Fibroblast of lung (primary cell): ENCODE measurements at places on chromosomes 4 and X. TPM values are rescaled to one million over a fixed set of nuclear protein-coding genes. Genes with fewer than 3 reads are reported as not detected.

DNA sequence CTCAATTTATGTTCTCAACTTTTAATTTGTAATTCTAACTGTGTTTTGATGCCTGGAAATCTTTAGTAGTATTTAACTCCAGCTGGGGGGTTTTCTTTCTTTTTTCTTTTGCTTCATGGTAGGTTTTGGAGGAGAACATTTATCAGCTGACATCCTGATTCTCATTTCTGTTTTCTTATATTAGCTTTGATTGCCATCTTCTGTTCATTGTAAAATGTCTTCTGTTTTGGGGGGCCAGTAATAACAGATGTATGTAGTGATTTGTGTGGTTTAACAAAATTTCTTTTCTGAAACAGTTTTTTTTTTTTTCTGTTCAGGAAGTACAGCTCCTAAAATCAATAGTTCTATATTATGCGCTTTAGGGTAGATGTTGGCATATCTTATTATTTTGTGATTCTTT lies 182.2 kb downstream of the GABRB1 start:
- peak; percentile 22 for DNase-seq
- H3K4me1 ChIP-seq = no peaks in the 10 kb centered on the region
- no peak overlapping the region for H3K4me3 ChIP-seq
- no peaks in the 10 kb centered on the region for H3K27me3 ChIP-seq
- H3K36me3 ChIP-seq = no peaks in the 10 kb centered on the region

DNA sequence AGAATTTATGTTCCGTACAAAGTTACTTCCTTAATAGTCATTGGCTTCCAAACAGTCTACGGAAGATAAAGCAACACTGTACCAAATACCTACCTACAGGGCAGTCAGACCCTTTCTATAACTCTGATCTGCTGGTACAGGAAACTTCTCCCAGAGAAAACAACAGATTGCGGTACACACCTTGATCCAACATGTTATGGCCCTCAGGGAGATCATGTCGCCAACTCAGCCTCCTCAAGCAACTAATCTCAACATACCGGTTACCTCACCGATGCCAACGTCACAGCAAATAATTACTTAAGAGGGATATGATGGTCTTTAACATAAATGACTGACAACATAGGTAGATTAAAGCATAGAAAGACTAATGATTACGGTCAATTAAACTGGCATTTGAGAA lies 70.4 kb downstream of the RFC1 start:
- peaks cover 7% of the 10 kb centered on the region for H3K36me3 ChIP-seq
- no peak for DNase-seq
- H3K4me1 ChIP-seq = no peaks in the 10 kb centered on the region
- H3K27me3 ChIP-seq = no peaks in the 10 kb centered on the region

Gene SOX3
- not detected in 2 replicates for total RNA-seq

- H3K27me3 ChIP-seq = no peaks in the 10 kb centered on the region
- H3K36me3 ChIP-seq = no peaks in the 10 kb centered on the region
- no peaks in the 10 kb centered on the region for H3K4me1 ChIP-seq
- H3K27ac ChIP-seq = no peak overlapping the region
- no peak for DNase-seq
Observed at GRCh38 chrX:134073341-134073740, 87.9 kb upstream of the GPC3 start.

- no peaks in the 10 kb centered on the region for H3K27me3 ChIP-seq
- peaks cover 2% of the 10 kb centered on the region for H3K4me1 ChIP-seq
- no peak overlapping the region for H3K4me3 ChIP-seq
- H3K36me3 ChIP-seq = peaks cover 2% of the 10 kb centered on the region
Observed at GRCh38 chr4:75985116-75985515, 5.6 kb downstream of the SDAD1 start.

DNA sequence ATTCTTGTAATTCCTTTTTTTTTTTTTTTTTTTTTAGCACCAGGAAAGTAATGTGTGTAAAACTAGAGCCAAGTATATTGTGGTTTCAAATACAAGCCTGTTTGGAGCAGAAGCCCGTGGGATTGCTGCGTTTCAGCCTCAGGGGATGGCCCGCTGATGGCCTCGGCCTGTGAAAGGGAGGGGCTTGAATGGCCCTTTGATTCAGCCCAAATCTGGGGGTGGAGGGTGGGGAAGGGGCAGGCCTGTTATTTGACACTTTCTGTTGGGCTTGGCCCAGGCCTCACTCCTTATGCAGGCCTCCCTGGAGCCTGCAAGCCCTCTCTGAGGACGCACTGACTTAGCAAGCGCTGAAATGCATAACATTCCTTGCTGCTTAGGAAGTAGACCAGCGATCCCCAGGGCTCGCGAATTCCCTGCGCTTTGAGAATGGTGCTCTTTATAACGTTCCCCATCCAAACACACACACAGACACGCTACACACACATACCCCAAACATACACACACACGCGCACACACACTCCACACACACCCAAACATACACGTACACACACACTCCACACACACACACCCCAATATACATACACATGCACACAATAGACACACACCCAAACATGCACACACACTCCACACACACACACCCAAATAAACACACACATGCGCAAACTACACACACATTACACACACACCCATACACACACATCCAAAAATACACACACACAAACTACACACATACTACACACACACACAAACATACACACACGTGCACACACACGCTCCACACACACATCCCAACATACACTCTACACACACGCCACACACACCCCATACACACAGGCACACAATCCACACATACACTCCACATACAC lies 29.6 kb downstream of the TLR10 start:
- H3K27me3 ChIP-seq = no peaks in the 10 kb centered on the region
- H3K36me3 ChIP-seq = no peaks in the 10 kb centered on the region
- peak overlapping the region; percentile 73 for H3K27ac ChIP-seq
- H3K4me3 ChIP-seq = no peak overlapping the region
- peak; percentile 99 for DNase-seq
- peaks cover 19% of the 10 kb centered on the region for H3K4me1 ChIP-seq

Gene IL21
- not detected in 2 replicates for total RNA-seq

Gene MAMLD1
- total RNA-seq = 0.77 and 3.6 TPM in 2 replicates

- no peaks in the 10 kb centered on the region for H3K4me1 ChIP-seq
- no peak for DNase-seq
- no peak overlapping the region for H3K27ac ChIP-seq
- H3K4me3 ChIP-seq = no peak overlapping the region
Observed at GRCh38 chr4:92566269-92566668, 262.5 kb downstream of the GRID2 start.

Gene POU4F2
- total RNA-seq = not detected in 2 replicates

GRCh38 chr4:123379392-123379791 lies 17.2 kb upstream of the SPRY1 start:
- H3K4me3 ChIP-seq = no peak overlapping the region
- DNase-seq = no peak
- no peaks in the 10 kb centered on the region for H3K4me1 ChIP-seq
- H3K36me3 ChIP-seq = no peaks in the 10 kb centered on the region
- H3K27ac ChIP-seq = no peak overlapping the region

Gene RPS6KA6
- 3.3 and 4.5 TPM in 2 replicates for total RNA-seq

- H3K27me3 ChIP-seq = no peaks in the 10 kb centered on the region
- H3K4me3 ChIP-seq = no peak overlapping the region
- DNase-seq = no peak
- no peaks in the 10 kb centered on the region for H3K36me3 ChIP-seq
- no peaks in the 10 kb centered on the region for H3K4me1 ChIP-seq
- H3K27ac ChIP-seq = no peak overlapping the region
Observed at GRCh38 chr4:22339491-22339890, 176.4 kb downstream of the ADGRA3 start.

GRCh38 chr4:127417885-127418535 lies 214.7 kb upstream of the INTU start:
- no peaks in the 10 kb centered on the region for H3K4me1 ChIP-seq
- H3K27ac ChIP-seq = no peak overlapping the region
- no peaks in the 10 kb centered on the region for H3K36me3 ChIP-seq
- no peak overlapping the region for H3K4me3 ChIP-seq

DNA sequence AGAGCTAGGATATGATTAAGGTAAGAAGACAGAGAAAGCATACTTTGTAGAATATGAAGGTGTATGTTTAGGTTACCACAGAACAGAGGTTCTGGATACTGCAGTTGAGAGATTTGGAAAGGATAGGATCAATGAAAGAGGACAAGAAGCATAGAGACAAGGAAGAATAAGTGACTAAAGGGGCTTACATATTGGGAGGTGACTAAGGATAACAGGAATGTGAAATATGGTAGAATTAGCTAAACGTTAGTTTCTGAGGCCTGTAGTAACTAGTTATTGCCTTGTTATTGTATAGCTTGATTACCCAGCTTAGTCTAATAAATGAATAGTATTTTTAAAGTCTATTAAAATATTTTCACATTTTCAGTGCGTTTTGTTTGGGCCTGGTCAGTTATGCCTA lies 38.2 kb downstream of the CENPI start:
- H3K4me1 ChIP-seq = no peaks in the 10 kb centered on the region
- DNase-seq = peak; percentile 26
- H3K27me3 ChIP-seq = no peaks in the 10 kb centered on the region
- H3K36me3 ChIP-seq = no peaks in the 10 kb centered on the region

Gene ADAMTS3
- total RNA-seq = 2.1 TPM in 2 replicates

- H3K4me1 ChIP-seq = no peaks in the 10 kb centered on the region
- no peaks in the 10 kb centered on the region for H3K36me3 ChIP-seq
- no peak overlapping the region for H3K27ac ChIP-seq
- no peak overlapping the region for H3K4me3 ChIP-seq
- no peaks in the 10 kb centered on the region for H3K27me3 ChIP-seq
- no peak for DNase-seq
Observed at GRCh38 chrX:11789809-11790208, 31.8 kb downstream of the MSL3 start.

GRCh38 chr4:149766135-149766534 lies 49.5 kb downstream of the IQCM start:
- no peak overlapping the region for H3K4me3 ChIP-seq
- H3K27ac ChIP-seq = no peak overlapping the region
- peaks cover 2% of the 10 kb centered on the region for H3K4me1 ChIP-seq
- no peak for DNase-seq
- no peaks in the 10 kb centered on the region for H3K36me3 ChIP-seq

Gene ADH7
- 0.17 TPM in 1 of 2 replicates, not detected in the other for total RNA-seq

- H3K4me3 ChIP-seq = no peak overlapping the region
- H3K36me3 ChIP-seq = peaks cover 2% of the 10 kb centered on the region
- no peaks in the 10 kb centered on the region for H3K27me3 ChIP-seq
- H3K4me1 ChIP-seq = no peaks in the 10 kb centered on the region
- H3K27ac ChIP-seq = no peak overlapping the region
- peak; percentile 34 for DNase-seq
Observed at GRCh38 chr4:22391551-22391950, 124.3 kb downstream of the ADGRA3 start.

Gene C4orf46
- total RNA-seq = 7.2 and 11.2 TPM in 2 replicates

Gene C4orf51
- not detected in 2 replicates for total RNA-seq

DNA sequence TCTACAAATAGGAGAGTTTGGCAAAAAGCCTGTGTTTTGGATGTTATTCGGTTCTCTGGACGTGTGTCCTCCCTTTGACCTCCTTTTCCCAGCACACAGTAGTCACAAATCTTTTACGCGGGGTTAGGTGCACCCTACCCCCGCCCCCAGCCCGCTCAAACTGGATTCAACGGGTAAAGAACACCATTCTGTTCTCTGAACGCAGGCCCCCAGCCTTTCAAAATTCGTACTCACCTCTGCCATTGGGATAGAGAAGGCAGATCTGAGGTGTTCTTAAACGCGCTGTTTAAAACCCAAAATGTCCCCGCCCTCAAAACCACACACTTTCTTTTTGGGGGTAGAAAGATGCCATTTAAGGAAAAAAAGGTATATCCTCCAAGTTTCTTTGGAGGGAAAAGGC lies 2.7 kb downstream of the LEF1 start:
- no peak overlapping the region for H3K27ac ChIP-seq

DNA sequence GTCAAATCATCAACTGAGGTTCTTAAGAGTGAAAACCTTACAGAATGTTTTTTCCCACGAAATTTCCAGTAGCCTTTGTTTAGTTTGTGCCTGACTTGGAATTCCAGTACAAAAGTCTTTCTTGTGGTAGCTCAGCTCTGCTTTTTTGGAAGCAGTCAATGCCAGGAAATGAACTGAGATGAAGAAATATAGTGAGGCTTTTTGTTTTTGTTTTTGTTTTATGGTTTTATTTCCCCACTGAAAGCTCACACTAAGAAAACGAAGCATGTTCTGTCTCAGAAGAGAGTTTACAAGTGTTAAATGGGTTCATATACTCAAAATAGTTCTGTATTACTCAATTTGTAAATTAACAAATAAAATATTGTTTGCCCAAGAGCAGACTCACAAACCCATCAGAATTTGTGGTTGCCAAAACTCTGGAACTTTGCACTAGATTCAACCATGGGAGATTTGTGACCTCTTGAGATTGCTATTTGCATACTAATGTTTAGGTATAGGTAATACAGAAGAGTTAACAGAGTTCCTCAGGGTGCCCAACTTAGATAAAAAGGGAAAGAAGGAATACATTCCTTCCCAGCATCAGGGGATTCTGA lies 1060.8 kb downstream of the FAT4 start:
- H3K4me1 ChIP-seq = no peaks in the 10 kb centered on the region
- DNase-seq = peak; percentile 12
- H3K36me3 ChIP-seq = no peaks in the 10 kb centered on the region
- no peak overlapping the region for H3K4me3 ChIP-seq
- no peaks in the 10 kb centered on the region for H3K27me3 ChIP-seq
- no peak overlapping the region for H3K27ac ChIP-seq

GRCh38 chr4:140308366-140309123 lies 64.9 kb upstream of the SCOC start:
- H3K4me3 ChIP-seq = no peak overlapping the region
- no peaks in the 10 kb centered on the region for H3K36me3 ChIP-seq
- H3K27me3 ChIP-seq = no peaks in the 10 kb centered on the region

GRCh38 chr4:87532907-87533306 lies 3.7 kb upstream of the SPARCL1 start:
- H3K27ac ChIP-seq = no peak overlapping the region
- DNase-seq = no peak
- H3K27me3 ChIP-seq = no peaks in the 10 kb centered on the region

DNA sequence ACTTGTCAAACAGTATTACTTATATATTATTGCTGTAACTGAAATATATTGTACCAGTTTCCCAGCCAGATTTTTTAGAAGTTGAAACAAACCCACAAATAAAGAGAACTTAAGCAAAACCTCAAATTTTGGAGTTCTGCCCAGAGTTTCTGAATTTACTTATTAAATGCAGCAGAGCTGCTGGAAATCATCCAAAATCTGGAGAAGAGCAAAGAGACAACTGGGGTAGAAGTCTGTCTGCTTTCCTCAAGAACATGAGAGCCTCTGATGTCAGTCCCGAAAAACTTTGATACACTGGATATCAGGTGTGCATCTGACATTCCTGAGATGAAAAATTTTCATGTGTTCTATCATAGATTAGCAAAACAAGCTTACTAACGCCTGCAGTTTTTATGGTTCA lies 325.9 kb downstream of the NR3C2 start:
- H3K27me3 ChIP-seq = no peaks in the 10 kb centered on the region
- no peak overlapping the region for H3K27ac ChIP-seq
- peak; percentile 92 for DNase-seq
- H3K4me1 ChIP-seq = peaks cover 2% of the 10 kb centered on the region
- peaks cover 4% of the 10 kb centered on the region for H3K36me3 ChIP-seq

- no peak overlapping the region for H3K4me3 ChIP-seq
- H3K36me3 ChIP-seq = no peaks in the 10 kb centered on the region
- H3K4me1 ChIP-seq = no peaks in the 10 kb centered on the region
- H3K27me3 ChIP-seq = no peaks in the 10 kb centered on the region
- H3K27ac ChIP-seq = no peak overlapping the region
Observed at GRCh38 chr4:16443504-16444088, 217.3 kb upstream of the TAPT1 start.

GRCh38 chr4:25223802-25224375 lies 9.9 kb upstream of the PI4K2B start:
- no peaks in the 10 kb centered on the region for H3K36me3 ChIP-seq
- no peaks in the 10 kb centered on the region for H3K27me3 ChIP-seq
- no peak overlapping the region for H3K4me3 ChIP-seq
- peak; percentile 52 for DNase-seq
